Thyroid gland (tissue), 4 donors: ENCODE measurements at places on chromosomes 7 and 10. TPM values are rescaled to one million over a fixed set of nuclear protein-coding genes. Genes with fewer than 3 reads are reported as not detected.

Gene GHRHR
- total RNA-seq, result not detected

Gene CRPPA
- 4.0 TPM for total RNA-seq

Gene CC2D2B
- 2.2 TPM for total RNA-seq

- DNase-seq, result no peak
Observed at GRCh38 chr10:60963441-60964256, 19.7 kb upstream of the RHOBTB1 start.

DNA sequence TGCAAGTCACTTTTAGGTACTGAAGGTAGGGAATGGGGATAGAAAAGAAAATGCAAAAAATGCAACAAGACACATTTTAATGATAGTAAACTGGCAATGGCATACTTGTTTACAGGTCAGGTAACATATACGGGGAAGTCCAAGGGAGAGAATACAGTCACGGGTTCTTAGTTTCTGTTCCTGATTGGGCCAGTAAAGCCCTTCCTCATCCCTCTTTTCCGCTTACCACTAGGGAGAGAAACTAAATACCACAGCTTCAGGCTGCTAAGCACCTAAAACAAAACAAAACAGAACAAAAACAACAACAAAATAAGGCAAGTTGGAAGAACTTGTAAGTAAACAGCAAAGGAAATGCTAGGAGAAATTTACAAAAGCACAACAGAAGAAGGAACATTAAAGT, 65.2 kb upstream of the OGDHL start:
- DNase-seq, result no peak

DNA sequence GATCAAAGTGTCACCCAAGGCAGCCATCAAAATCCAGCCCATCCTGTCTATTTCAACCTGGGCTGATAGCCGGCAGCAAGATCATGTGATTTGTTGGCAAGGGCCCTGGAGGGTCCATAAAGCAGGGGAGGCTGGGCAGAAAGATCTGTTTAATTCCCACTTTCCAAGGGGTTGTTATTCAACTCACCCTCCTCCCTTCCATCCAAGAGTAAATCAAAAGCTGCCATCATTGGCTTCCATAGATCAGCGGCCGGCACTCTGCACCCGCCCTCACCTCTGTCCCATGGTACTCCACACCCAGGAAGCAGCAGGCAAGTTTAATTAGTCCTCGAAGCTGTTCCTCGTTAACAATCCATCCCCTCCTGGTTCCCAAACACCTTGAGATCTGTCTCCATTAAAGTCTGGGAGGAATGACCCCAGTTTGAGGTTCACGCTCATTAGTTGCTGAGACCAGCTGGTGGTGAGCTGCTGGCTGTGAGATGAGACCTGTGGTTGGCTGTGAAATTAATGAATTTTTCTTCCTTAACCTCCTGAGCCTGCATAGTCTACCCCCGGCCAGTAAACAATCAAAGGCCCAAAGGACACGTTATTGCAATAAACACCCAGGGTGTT, 120.6 kb upstream of the CHST15 start:
- no peak for DNase-seq

GRCh38 chr7:34011696-34012095, 106.4 kb downstream of the BMPER start:
- DNase-seq, result no peak

- no peak for DNase-seq
Observed at GRCh38 chr7:8094164-8095140, 125.9 kb downstream of the GLCCI1 start.

DNA sequence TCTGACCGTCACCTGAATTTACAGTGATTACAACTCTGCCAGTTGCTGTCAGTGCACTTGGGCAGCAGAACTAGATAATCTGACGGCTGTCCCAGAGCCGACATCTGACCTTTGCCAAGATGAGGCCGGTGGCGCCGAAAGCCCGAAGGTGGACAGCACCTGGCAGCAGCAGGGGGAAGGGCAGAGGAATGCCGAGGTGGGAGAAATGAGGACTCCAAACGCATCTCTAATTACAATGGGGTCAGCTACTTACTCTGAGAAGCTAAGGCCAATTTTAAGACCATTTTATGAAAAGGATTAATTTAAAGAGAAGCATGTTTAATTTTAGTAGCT, 33.8 kb downstream of the TRIM8 start:
- no peak for DNase-seq

DNA sequence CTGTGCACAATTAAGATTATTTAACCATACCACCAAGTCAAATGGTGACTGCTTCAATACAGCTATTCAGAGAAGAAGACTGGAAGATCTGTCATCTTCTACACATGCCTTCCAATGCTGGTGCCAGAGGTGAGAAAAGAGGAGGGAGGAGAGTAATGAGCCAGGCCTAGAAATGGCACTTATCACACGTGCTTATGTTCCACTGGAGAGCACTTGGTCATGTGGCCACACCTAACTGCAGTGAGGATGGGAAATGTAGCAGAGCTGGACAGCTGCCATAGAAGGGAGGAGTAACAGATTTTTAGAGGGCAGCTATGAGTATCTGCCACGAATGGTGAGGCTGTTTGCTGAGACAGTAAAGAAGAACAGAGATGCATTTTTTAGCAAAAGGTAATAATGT, 77.1 kb downstream of the MPLKIP start:
- peak; percentile 65 for DNase-seq

GRCh38 chr10:52875336-52875735, 102.8 kb upstream of the MBL2 start:
- DNase-seq, result no peak
